Testis (tissue), 5 donors: ENCODE measurements at places on chromosomes 11 and 22. TPM values are rescaled to one million over a fixed set of nuclear protein-coding genes. Genes with fewer than 3 reads are reported as not detected.

Gene CNTN5
- polyA plus RNA-seq, result 0.78 TPM

- no peak for DNase-seq
Measured at GRCh38 chr11:10350334-10350733, 45.5 kb downstream of the ADM start.

GRCh38 chr11:92557879-92558278, 333.3 kb downstream of the FAT3 start:
- DNase-seq, result no peak

Gene RAG2
- polyA plus RNA-seq, result 2.9 TPM

DNA sequence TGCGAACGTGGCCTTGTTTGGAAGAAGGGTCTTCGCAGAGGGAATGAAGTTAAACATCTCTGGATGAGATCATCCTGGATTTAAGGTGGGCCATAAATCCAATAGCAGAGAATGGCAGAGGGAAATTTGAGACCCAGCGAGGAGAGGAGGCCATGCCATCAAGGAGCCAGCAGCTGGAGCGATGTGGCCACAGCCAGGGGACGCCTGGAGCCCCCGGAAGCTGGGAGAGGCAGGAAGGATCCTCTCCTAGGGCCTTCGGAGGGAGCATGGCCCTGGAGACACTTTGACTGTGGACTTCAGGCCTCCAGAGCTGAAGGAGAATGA, 22.1 kb downstream of the ANO1 start:
- no peak for DNase-seq

DNA sequence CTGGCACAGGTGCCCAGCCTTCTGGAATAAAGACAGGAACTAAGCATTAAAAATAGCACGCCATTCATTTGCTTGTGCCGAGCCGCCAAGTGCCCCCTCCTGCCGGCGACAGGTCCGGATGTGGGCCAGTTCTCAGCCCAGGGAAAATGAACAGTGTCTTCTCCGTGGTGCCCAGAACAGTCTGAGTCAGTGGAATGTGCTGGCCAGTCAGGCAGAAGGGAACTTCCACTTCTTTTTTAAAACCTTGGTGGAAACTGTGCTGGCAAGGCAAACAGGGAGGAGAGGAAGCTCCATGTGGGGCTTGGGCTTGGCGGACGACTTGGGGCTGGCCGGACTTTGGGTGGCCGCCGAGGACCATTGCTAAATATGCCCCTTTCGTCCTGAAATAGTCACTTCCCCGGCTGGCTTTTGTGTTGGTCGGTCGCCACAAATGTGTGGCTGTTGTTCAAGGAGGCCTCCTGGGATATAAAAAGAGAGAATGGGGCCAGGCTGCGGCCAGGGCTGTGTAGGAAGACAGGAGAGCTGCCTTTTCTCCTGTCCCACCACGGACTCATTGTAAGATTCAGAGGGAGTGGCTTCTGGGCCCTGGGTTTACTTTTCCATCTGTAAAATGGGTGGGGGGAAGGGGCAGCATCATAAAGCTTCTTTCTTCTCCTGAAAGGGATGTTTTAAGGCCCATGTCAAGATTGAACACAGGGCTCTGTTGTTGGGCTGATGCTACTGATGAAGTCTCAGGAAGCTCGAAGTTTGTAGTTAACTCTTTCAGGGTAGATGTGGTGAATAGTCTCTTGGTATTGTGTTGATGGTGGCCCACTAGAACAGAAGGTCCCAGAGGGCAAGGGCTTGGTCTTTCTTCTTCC, 101.0 kb downstream of the PTPRJ start:
- peak; percentile 18 for DNase-seq

DNA sequence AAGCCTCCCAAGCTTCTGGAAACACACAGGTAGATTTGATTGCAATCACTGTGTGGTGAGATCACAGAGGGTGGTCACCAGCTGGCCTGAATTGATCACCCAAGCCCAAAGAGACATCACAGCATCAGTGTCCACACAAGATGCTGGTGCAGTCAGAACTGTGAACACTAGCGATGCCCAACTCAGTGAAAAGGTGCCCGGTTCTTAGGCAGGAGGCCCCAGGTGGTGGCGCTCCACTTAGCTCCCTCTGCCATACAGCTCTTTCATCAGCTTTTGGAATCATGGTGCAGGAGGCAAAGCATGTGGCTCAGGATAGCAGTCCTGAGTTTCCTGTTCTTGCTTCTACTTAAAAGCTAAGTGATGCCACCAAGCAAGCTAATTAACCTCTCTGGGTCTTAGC, 11.1 kb downstream of the DGCR2 start:
- no peak for DNase-seq

DNA sequence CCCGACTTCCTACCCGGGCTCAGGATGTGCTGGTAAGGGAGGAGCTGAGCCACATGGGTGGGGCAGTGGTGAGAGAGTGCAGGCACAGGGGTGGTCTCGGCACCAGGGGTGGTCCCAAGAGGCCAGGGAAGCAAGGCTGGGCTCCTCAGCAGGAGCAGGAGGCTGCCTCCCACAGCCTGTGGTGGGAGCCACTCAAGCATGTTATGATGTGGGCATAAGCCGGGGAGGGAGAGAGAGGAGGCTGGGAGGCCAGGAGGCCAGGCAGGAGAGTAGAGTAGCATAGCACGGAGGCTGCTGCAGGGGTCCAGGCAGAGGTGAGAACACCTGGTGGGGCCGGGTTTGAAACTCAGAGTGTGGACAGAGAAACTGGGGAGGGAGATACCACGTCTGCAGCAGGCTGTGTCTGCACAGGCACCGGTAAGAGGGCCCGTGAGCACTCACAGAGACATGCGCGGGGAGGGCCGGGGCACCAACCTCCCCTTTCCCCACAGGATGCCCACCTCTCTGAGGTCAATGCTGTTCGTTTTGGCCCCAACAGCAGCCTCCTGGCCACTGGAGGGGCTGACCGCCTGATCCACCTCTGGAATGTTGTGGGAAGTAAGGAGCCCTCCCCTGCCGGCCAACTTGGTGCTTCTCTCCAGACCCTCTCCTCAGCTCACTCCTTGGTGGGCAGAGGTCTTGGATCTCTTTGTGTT, 10.7 kb downstream of the ATG16L2 start:
- no peak for DNase-seq

GRCh38 chr11:111427471-111427912, 48.4 kb upstream of the POU2AF1 start:
- DNase-seq, result no peak

- no peak for DNase-seq
Measured at GRCh38 chr11:11691296-11692151, 69.7 kb upstream of the GALNT18 start.

Gene F2
- polyA plus RNA-seq, result 0.47 TPM

GRCh38 chr11:46134540-46134939, 13.3 kb upstream of the PHF21A start:
- no peak for DNase-seq

GRCh38 chr11:15128621-15129020, 13.9 kb downstream of the INSC start:
- DNase-seq, result no peak

Gene DEFB131B
- polyA plus RNA-seq, result not detected

GRCh38 chr11:115925568-115926090, 421.4 kb upstream of the CADM1 start:
- no peak for DNase-seq

DNA sequence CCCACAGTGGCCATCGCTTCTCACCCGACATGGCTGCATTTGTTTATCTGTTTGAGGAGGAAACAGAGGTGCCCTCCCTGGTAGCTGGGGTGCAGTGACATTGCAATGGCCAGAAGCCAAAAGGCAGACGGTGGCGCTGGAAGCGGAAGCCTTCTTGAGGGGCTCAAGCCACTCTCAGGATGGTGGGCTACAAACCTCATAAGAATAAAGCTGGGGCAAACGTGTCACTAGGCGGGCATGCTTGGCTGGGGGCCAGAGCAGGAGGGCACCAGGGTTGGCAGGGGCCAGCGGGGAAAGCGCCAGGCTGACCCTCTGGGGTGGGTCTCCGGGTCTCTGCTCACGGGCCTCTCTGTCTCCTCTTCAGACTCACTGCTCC, 12.6 kb downstream of the TNNT3 start:
- DNase-seq, result no peak

Gene RASL10A
- polyA plus RNA-seq, result 2.2 TPM

GRCh38 chr11:14059491-14059890, 97.0 kb downstream of the SPON1 start:
- DNase-seq, result no peak

- no peak for DNase-seq
Measured at GRCh38 chr22:38030311-38031133, 26.7 kb upstream of the PICK1 start.

- DNase-seq, result no peak
Measured at GRCh38 chr11:124113890-124114289, 1.4 kb upstream of the VWA5A start.

DNA sequence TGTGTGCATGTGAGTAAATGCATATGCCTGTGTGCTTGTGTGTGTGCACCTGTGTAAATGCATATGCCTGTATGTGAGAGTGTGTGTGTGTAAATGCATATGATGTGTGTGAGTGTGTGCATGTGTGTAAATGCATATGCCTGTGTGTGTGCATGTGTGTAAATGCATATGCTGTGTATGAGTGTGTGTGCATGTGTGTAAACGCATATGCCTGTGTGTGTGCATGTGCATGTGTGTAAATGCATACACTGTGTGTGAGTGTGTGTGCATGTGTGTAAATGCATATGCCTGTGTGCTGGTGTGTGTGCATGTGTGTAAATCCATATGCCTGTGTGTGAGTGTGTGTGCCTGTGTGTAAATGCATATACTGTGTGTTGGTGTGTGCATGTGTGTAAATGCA, 37.8 kb downstream of the GGTLC2 start:
- no peak for DNase-seq
